ENCODE measurements at places on chromosomes 13 and 19. TPM values are rescaled to one million over a fixed set of nuclear protein-coding genes. Genes with fewer than 3 reads are reported as not detected.
A peak's percentile ranks its signal among the peaks of the same experiment; 100 is the strongest.

- no peak overlapping the region for H3K27ac ChIP-seq
- DNase-seq, result no peak
- no peaks in the 10 kb centered on the region for H3K4me1 ChIP-seq
- H3K36me3 ChIP-seq, result no peaks in the 10 kb centered on the region
- H3K4me3 ChIP-seq, result no peak overlapping the region
Measured at GRCh38 chr13:96844195-96844594, 150.1 kb downstream of the OXGR1 start.

- H3K36me3 ChIP-seq, result no peaks in the 10 kb centered on the region
- peak overlapping the region; percentile 89 for H3K4me3 ChIP-seq
- peaks cover 13% of the 10 kb centered on the region for H3K4me1 ChIP-seq
- no peaks in the 10 kb centered on the region for H3K27me3 ChIP-seq
- no peak for DNase-seq
Measured at GRCh38 chr13:23889615-23890607, 711 bp upstream of the MIPEP start.

- H3K4me1 ChIP-seq, result no peaks in the 10 kb centered on the region
- no peaks in the 10 kb centered on the region for H3K27me3 ChIP-seq
- no peak overlapping the region for H3K27ac ChIP-seq
- no peak overlapping the region for H3K4me3 ChIP-seq
- DNase-seq, result no peak
Measured at GRCh38 chr13:84844473-84844872, 954.7 kb downstream of the SLITRK6 start.

DNA sequence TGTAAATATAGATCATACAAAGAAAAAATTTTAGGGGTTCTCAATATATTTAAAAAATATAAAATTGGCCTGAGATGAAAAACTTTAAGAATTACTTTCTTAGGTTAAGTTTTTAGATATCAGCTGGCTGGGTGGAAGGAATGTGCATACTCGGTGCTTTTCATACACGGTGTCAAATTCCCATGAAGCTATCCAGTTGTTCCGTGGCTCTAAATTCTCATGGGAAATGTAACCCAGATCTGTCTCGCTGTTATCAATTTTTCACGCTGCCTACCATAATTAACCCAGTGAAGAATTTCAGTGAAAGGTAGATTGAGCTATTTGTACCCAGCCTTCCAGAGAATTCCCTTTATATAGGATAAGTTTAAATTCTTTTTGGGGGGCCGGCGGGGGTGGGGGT is 11.6 kb upstream of the ZNF835 start:
- no peaks in the 10 kb centered on the region for H3K27me3 ChIP-seq
- no peak overlapping the region for H3K4me3 ChIP-seq
- no peaks in the 10 kb centered on the region for H3K36me3 ChIP-seq
- H3K4me1 ChIP-seq, result no peaks in the 10 kb centered on the region
- DNase-seq, result no peak

DNA sequence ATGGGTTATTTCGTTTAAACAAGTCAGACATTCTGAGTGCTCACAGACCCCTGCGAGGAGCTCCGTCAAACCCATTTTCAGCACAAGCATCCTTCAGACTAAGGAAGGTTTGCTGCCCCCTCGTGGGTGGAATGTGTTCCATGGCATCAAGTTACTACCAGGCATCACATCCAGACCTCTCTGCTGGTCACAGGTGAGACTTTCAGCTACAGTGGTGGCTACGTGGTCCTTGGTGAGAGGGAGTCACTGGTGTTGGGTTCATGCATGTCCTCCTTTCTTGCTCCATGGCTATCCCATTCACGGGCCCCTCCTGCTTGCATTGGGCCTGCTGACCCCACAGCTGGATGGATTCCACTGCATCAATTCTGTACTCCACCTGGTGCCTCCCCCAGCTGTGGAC is 9.1 kb upstream of the LILRB5 start:
- H3K4me3 ChIP-seq, result no peak overlapping the region
- H3K27me3 ChIP-seq, result no peaks in the 10 kb centered on the region
- no peak overlapping the region for H3K27ac ChIP-seq
- peak; percentile 85 for DNase-seq
- no peaks in the 10 kb centered on the region for H3K4me1 ChIP-seq

GRCh38 chr19:35094656-35095055 is 21.0 kb upstream of the FXYD3 start:
- no peak overlapping the region for H3K27ac ChIP-seq
- peaks cover 5% of the 10 kb centered on the region for H3K4me1 ChIP-seq
- DNase-seq, result no peak
- H3K36me3 ChIP-seq, result no peaks in the 10 kb centered on the region

The TPTE2 gene
- not detected for total RNA-seq

The LRG1 gene
- total RNA-seq, result not detected
